Hematopoietic multipotent progenitor cell treated with erythropoietin and hydrocortisone succinate and interleukin-3 and kit ligand, for 17 days (in vitro differentiated cells): ENCODE measurements at places on chromosomes 1 and 21.

DNA sequence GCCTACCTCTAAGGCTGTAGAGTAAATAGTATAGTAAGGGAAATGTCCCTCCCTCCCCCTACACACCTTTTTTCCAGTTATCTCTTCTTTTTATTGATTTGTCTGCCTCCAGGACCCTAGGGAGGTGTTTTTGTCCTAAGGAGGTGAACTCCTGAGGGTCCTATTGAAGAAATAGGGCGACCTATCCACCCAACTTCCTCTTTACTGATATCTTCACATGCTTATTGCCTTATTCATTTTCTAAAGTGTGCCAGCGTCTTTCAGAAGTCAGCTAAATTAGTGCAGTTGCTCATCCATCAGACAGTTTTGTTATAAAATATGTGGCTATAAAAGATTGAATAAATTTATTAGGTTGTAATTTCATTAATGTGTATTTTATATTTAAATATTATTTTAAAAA, 5.9 kb downstream of the BACH1 start:
- DNase-seq = no peak

DNA sequence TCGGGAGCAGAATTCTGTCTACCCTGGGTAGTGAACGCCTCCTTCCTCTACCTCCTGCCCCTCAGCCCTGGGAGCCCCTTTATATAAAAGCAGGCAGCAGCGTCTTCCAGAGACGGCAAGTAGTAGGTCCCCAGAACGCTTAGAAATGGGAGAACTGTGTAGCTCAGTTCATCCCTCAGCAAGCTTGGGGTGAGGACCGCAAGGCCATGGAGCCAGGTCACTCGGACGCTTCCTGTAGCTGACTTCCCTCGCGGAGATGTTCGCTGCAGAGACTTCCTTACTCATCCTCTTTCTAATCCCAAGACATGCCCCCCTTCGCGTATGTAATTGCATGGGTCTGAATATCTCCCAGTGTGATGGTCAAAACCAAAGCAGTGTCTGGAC, 141.4 kb upstream of the COA6 start:
- no peak for DNase-seq

- DNase-seq = no peak
Observed at GRCh38 chr1:231638647-231639046, 12.1 kb downstream of the DISC1 start.

DNA sequence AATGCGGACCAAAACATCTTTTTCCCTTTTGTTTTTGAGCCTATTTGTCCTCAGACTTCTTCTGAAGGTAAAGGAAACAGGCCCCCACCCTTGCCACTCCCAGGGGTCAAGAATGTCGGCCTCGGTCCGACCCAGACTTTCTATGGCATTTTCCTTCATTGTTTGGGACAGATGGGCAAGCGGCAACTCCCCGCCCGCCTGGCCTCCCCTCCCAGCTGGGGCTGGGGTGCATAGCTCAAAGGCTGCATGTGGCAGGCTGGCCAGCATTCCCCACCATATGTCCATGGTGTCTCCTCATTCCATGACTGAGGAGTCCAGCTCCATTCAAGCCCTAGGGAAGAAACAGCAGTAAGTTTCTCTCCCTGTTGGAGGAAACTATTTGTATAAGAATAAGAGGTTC, 29.4 kb upstream of the TSPEAR start:
- DNase-seq = no peak
